ENCODE measurements at places on chromosomes 5 and 9.

- H3K36me3 ChIP-seq, result no peaks in the 10 kb centered on the region
- no peaks in the 10 kb centered on the region for H3K27me3 ChIP-seq
- DNase-seq, result no peak
- no peak overlapping the region for H3K4me3 ChIP-seq
- peaks cover 6% of the 10 kb centered on the region for H3K4me1 ChIP-seq
Measured at GRCh38 chr9:92538541-92538940, 2.8 kb upstream of the ECM2 start.

DNA sequence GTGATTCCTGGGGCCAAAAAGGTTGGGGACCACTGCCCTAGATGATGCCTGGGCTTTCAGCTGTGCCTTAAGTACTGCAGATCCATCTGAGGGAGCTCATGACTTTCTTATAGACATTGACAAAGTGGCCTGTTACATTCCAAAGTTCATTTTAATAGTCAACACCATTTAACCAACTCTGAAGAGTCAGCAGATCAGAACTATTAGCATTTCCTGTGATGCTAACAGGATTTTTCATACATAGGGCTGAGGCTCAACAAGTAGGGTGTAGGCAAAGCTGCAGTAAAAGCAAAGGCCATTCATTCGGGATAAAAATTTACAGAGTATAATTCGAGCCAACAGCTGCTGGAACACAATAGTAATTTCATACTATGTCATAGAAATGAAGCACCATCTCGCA, 105.4 kb downstream of the LPAR1 start:
- no peak for DNase-seq
- H3K27me3 ChIP-seq, result no peaks in the 10 kb centered on the region
- H3K4me3 ChIP-seq, result no peak overlapping the region
- H3K27ac ChIP-seq, result peak overlapping the region; percentile 47
- peaks cover 10% of the 10 kb centered on the region for H3K4me1 ChIP-seq

DNA sequence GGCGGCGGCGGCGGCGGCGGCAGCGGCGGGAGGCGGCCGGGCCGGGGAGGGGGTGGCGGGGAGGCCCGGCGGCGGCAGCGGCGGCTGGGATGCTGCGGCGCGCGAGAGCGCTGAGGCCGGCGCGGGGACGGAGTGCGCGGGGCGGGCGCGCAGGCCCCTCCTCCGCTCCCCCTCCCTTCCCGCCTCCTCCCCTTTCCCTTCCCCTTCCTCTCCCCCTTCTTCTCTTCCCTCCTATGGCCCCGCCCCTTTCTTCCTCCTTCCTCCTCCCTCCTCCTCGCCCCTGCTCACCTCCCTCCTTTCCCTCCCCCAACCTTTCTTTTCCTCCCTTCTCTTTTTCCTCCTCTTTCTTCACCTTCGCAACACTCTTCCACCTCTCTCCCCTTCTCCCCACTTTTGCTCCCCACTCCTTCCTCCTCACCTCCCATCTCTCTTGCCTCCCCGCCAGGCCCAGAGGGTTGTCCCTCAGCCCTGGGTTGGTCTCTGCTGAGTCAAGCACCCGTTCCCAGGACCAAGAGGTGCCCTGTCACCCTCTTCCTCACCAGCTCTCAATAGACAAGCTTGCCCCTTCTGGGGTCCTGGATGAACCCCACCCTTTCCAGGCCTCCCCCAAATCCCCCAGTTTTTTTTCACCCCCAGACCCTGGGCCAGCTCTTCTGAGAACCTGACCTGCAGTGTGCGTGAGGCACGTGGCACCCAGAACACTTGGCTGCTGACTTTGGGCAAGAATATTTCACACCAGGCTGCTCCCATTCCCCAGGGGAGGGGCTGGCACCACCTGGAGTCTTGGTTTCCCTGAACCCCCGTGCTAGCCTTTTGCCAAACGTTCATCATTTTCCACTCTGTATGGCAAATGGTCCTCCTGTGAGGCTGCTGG, at the start of gene SEMA4D:
Gene SEMA4D (minus strand): TSS at position 136 of the 874 bp plus-strand sequence. CDS start 92,657 bp downstream, outside the sequence.
- H3K4me1 ChIP-seq, result peaks cover 37% of the 10 kb centered on the region
- H3K27ac ChIP-seq, result peak within 1 kb of the TSS; percentile 72
- H3K36me3 ChIP-seq, result no peaks in the 10 kb centered on the region
- DNase-seq, result no peak

GRCh38 chr9:32500768-32501167, 25.2 kb downstream of the RIGI start:
- H3K36me3 ChIP-seq, result peaks cover 5% of the 10 kb centered on the region
- no peak overlapping the region for H3K4me3 ChIP-seq
- no peaks in the 10 kb centered on the region for H3K4me1 ChIP-seq
- no peak for DNase-seq
- no peaks in the 10 kb centered on the region for H3K27me3 ChIP-seq
- no peak overlapping the region for H3K27ac ChIP-seq

- no peak overlapping the region for H3K27ac ChIP-seq
- no peak for DNase-seq
- no peaks in the 10 kb centered on the region for H3K36me3 ChIP-seq
Measured at GRCh38 chr5:6225121-6225607, 153.2 kb downstream of the MED10 start.

- no peak overlapping the region for H3K4me3 ChIP-seq
- DNase-seq, result no peak
- H3K27me3 ChIP-seq, result no peaks in the 10 kb centered on the region
- no peaks in the 10 kb centered on the region for H3K4me1 ChIP-seq
- no peaks in the 10 kb centered on the region for H3K36me3 ChIP-seq
Measured at GRCh38 chr5:33401482-33402390, 39.0 kb upstream of the TARS1 start.

GRCh38 chr5:119746984-119747383, 117.6 kb downstream of the FAM170A start:
- H3K4me3 ChIP-seq, result no peak overlapping the region
- no peaks in the 10 kb centered on the region for H3K27me3 ChIP-seq
- H3K4me1 ChIP-seq, result no peaks in the 10 kb centered on the region
- no peak overlapping the region for H3K27ac ChIP-seq
- DNase-seq, result no peak

- no peaks in the 10 kb centered on the region for H3K36me3 ChIP-seq
- no peak for DNase-seq
- H3K4me1 ChIP-seq, result 0 out of 2 replicates have a peak, but pooled peaks cover 3% of the 10 kb centered on the region
- no peak overlapping the region for H3K27ac ChIP-seq
Measured at GRCh38 chr9:32385152-32385884, 875 bp downstream of the ACO1 start.

DNA sequence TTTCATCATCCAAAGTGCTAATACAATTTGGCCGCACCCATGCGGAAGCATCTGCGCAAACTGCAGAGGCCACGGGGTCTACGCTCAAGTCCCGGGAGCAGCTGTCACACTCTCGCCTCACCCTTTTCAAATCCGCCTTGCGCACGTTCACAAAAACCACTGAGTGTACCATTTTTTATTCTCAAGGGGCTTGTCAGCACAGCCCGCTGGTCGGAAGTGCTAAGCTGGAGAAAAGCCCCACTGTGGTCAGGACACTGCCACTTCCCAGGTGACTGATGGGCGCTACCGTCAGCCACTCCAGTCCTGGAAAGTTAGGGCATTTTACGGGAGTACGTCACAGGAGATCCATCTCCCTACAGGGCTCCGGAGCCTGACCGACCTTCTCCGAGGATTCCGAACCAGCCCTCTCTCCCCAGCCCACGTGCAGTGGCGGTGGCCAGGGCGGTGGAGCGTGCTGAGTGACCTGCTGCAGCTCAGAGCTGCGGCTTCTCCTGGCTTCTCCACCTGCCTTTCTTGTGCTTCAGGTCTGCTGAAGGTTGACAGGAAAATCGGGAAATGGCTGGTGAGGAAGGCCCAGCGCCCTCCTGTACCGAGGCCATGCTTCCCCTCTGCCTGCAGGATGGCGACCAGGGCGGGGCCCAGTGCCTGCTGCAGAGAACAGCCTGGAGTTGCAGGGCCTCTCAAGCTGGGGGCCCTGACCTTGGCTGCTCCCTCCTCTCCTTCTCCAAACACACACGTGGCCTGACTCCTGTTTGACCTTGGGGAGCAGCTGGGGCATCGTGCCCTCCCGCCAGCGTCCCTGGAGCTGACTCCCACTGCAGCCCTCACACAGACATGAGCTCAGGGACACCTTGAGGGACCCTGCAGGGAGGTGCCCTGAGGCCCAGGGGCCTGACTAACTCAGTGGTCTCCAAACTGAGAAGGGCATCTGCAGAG, 14.3 kb downstream of the RASGEF1C start:
- H3K27me3 ChIP-seq, result no peaks in the 10 kb centered on the region
- H3K27ac ChIP-seq, result no peak overlapping the region
- no peak overlapping the region for H3K4me3 ChIP-seq

DNA sequence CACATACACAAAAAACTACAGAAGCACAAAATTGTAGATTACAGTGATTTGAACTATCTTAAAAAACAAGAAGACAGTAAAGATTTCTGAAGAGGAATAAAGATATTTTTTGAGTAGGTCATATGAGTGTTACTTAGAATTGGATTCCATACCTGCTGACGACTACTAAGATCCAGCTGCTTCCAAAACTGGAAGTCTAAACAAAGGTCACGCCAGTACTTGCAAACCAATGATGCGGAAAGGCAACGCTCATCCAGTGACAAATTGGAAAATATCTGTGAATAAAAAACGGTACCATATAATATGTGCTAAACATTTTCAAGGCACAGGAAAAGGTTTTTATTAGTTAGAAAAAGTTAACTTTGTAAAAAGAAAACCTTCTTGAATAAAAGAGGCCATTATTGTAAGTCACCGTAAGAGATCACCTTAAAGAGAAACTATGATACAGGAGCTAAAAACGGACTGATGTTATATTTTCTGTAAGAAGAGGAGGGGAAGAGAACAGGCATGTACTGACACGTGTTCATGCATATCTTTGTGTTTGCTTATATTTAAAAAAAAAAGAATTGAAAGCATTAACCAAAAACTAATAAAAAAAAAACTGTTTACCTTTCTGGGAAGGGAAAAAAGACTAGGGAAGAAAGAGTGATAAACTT, 14.1 kb downstream of the FBXL17 start:
- H3K27me3 ChIP-seq, result no peaks in the 10 kb centered on the region
- no peak overlapping the region for H3K4me3 ChIP-seq
- no peaks in the 10 kb centered on the region for H3K36me3 ChIP-seq
- H3K27ac ChIP-seq, result no peak overlapping the region
- no peaks in the 10 kb centered on the region for H3K4me1 ChIP-seq
- DNase-seq, result no peak

- H3K4me3 ChIP-seq, result peak overlapping the region; percentile 58
- no peaks in the 10 kb centered on the region for H3K36me3 ChIP-seq
- no peaks in the 10 kb centered on the region for H3K27me3 ChIP-seq
Measured at GRCh38 chr9:98047002-98047401, 9.5 kb upstream of the NANS start.

DNA sequence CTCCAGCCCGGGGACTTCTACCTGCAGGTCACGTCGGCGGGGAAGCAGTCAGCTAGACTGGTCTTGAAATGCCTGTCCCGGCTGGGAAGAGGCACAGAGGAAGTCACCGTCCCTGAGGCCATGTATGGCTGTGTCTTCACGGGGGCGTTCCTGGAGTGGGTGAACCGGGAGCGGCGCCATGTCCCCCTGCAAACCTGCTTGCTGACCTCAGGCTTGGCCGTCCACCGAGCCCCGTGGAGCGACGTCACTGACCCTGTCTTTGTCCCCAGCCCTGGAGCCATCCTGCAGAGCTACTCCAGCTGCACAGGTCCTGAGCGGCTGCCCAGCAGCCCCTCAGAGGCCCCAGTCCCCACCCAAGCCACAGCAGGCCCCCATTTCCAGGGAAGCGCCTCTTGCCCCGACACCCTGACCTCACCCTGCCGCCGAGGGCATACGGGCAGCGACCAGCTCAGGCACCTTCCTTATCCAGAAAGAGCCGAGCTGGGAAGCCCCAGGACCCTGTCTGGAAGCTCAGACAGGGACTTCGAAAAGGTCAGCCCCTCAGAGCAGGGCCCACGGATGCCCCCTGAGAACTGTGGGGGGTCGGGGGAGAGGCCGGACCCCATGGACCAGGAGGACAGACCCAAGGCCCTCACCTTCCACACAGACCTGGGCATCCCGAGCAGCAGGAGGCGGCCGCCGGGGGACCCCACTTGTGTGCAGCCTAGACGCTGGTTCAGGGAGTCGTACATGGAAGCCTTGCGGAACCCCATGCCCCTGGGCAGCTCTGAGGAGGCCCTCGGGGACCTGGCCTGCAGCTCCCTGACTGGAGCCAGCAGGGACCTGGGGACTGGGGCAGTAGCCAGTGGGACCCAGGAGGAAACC, 47.8 kb downstream of the PLEKHG4B start:
- no peak overlapping the region for H3K4me3 ChIP-seq
- H3K36me3 ChIP-seq, result no peaks in the 10 kb centered on the region
- no peaks in the 10 kb centered on the region for H3K4me1 ChIP-seq
- DNase-seq, result no peak
- no peak overlapping the region for H3K27ac ChIP-seq

GRCh38 chr5:171599411-171599810, 180.0 kb downstream of the FGF18 start:
- no peak overlapping the region for H3K4me3 ChIP-seq
- no peak for DNase-seq
- no peak overlapping the region for H3K27ac ChIP-seq
- H3K27me3 ChIP-seq, result no peaks in the 10 kb centered on the region
- no peaks in the 10 kb centered on the region for H3K4me1 ChIP-seq

DNA sequence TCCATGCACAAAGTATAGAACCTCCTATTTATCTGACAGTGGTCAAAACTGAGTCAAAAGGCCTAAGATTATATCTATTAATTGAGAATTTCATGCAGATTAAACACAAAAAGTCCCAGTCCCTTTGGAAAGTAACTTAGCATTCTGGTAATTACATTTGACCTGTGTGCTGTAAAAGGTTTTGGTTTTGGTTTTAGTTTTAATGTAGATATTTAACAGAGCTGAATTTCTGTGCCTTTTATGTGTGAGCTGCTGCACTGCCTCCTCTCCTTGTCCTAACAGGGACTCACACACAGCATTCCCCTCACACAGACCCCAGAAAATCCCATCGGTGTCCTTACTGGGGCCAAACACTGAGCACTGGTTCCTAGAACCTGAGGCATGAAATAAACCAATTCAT, 31.0 kb upstream of the FSD1L start:
- 0 out of 2 replicates have a peak overlapping the region, but pooled peaks have one; percentile 5 for H3K4me3 ChIP-seq
- no peak overlapping the region for H3K27ac ChIP-seq
- peaks cover 9% of the 10 kb centered on the region for H3K4me1 ChIP-seq
- H3K36me3 ChIP-seq, result no peaks in the 10 kb centered on the region
- DNase-seq, result no peak

- no peaks in the 10 kb centered on the region for H3K4me1 ChIP-seq
- H3K4me3 ChIP-seq, result no peak overlapping the region
- H3K27me3 ChIP-seq, result no peaks in the 10 kb centered on the region
- DNase-seq, result no peak
- H3K27ac ChIP-seq, result no peak overlapping the region
Measured at GRCh38 chr5:82859451-82860140, 217.6 kb downstream of the TMEM167A start.

DNA sequence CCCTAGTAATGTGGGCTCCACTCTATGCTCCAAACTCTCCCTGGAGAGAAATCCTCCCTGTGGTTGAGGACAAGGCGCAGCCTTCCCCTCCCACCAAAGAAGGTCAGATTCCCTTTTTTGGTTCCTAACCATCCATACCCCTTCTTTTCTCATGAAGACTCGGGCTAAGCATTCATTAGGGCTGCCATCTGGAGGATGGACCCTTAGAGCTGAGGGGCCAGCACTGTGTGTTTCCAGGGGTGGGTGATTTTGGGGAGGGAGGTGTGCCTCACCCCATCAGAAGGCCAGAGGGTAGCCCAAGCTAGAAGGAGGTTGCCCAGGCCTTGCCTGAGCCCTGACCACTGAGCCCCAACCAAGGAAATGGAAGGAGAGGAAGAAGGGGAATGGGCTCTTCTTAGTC, 36.8 kb downstream of the TGFBI start:
- H3K27me3 ChIP-seq, result no peaks in the 10 kb centered on the region
- no peaks in the 10 kb centered on the region for H3K4me1 ChIP-seq
- no peak overlapping the region for H3K4me3 ChIP-seq
